ENCODE measurements at places on chromosomes 7 and 10.

GRCh38 chr10:101939008-101939648 is 95.5 kb upstream of the KCNIP2 start:
- DNase-seq, result no peak

DNA sequence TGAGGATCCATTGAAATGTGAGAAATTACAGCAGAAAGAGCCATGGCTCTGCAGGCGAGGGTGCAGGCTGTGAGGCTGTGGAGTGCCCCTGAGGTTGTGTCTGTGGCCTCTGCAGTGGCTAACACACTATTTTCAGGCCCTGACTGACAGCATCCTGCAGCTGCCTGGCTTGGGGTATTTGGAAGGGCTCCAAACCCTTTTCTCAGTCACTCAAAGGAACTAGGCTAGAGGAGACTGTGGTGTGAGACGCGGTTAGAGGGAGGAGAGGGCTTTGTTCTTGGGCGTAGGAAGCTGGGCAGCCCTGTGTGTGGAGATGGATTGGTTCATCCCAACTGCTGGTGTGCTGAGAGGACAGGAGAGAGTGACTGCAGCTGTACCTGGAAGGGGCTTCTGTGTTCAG is 134.9 kb downstream of the RAMP3 start:
- DNase-seq, result no peak

- DNase-seq, result no peak
Measured at GRCh38 chr10:50824782-50825181, 60.6 kb downstream of the A1CF start.

DNA sequence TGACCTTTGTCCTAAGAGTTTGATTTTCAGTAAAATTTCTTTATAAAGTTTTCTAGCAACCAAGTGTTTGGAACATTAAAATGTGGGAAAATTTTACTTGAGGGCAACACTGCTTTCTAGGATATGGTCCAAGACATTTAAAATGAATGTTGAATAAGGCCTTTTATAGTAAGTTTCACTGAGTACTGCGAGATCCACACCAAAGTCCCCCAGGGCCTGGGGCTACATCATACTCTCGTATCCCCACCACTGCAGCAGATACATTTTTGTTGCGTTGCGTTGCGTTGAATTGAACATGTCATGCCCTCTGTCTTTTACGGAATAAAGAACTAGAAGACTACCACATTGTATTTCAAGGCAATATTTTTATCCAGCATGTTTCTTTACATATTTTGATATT is 44.5 kb downstream of the PRTFDC1 start:
- no peak for DNase-seq

DNA sequence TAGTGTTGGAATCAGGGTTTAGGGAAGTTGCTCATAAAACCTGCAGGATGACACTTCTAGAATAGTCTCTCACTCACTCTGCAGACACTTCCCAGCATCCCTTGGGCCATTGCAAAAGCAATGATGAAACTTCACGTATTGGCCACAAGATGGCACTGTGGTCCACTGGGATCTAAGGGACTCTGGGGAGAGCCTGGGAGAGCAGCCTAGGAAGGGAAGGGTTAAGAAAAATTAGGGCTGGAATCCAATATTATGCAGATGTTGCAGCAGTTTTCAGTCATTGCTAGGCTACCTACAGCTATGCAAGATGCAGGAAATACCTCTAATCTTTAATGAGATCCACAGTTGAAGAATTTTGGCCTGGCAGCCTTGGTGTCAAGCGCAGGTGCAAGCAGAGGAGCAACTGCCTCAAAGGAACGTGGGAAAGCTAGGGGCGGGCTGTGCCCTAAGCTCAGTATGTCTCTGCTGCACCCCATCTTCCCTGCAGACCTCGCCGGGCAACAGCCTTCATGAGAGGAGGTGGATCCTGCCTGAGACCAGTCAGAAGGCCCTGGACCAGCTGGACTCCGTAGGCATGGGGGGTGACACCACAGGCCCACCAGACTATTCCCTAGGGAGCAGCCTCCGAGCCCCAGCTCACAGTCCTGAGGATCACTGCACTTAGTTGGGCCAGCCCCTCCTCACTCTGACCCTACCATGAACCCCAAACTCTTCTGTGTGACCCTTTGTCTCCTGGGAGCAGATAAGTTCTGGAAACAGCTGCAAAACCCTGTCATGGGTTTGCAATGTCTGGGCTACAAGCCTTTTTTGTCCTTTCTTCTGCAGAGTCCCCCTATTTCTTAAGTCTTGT is 127.9 kb upstream of the PRSS58 start:
- peak; percentile 61 for DNase-seq

GRCh38 chr10:1128649-1129048 is 72.5 kb downstream of the WDR37 start:
- no peak for DNase-seq

- DNase-seq, result no peak
Measured at GRCh38 chr7:37323966-37324365, 124.7 kb downstream of the ELMO1 start.

DNA sequence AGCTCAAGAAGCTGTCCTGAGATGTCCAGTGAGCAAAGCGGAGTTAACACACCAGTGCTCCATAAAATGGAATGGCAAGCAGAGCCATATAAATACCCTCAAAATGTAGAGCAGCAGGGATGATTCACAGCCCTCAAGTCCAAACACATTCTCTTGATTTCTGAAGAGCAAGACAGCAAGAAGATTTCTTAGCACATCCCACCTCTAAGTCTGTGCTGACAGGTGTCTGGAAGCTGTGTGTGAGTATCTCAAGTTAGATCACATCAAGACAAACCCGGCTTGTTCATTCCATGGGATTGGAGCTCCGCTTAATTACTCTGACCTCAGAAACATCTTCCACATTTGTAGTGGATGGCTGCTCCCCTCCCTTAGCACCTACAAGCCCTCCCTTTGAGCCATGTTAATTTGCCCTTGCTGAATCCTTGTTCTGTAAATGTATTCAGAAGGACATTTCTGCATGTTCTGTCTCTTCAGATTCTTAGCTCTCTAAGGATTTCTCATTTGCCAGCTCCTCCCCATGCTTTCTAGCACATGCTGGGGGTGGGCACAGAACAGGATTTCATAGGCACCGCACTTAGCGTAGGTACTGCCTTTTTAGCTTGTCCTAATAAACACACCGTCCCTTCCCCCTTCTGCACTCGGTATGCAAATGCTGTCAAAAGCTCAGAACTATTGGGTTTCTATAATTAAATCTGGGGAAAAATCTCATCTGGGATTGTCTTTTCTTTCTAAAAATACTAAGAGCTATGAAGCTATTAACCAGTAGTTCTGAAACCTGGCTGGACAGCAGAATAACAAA is 112.7 kb downstream of the CPXM2 start:
- DNase-seq, result no peak

DNA sequence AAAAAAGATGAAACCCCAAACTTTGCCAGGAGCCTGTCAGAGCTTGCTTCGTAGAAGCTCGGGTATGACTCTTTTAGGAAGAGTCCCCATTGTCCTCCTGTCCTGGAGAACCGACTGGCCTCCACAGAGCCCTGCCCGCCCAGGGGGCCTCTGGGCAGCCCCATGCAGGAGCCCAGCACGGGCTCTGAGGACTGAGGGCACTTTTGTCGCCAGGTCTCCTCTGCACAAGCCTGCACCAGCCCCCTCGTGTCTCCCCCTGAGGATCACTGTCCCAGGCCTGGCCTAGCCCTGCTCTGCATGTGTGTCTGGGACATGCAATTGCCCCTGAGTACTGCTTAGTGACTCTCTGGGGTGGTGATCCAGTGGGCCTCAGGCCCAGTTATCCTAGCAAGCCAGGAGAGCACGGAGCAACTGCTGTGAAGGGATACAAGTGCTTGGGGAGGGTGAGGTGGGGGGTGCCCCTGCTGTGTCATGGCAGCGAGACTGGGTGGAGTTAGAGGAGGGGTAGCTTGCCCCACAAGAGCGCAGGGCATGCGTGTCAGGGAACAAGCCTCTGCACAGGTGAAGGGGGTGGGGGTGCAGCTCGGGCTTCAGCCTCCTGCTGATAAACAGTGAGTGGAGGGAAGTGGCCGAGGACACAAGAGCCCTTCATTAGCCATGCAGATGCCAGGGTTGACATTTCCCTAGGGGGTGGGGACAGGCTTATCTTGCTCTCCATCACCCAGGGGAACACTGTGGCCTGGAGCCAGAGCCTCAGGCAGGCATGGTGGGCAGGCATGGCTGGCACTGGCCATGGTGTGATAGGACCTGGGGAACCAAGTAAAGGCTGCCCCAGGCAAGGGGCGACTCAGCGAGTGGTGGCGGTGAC is 143.4 kb downstream of the C10orf105 start:
- no peak for DNase-seq

GRCh38 chr10:110007161-110007700 is 553 bp upstream of the ADD3 start:
- no peak for DNase-seq

GRCh38 chr7:123120286-123120685 is 79.5 kb downstream of the SLC13A1 start:
- no peak for DNase-seq

GRCh38 chr7:22357311-22358175 is 589 bp upstream of the RAPGEF5 start:
- no peak for DNase-seq

DNA sequence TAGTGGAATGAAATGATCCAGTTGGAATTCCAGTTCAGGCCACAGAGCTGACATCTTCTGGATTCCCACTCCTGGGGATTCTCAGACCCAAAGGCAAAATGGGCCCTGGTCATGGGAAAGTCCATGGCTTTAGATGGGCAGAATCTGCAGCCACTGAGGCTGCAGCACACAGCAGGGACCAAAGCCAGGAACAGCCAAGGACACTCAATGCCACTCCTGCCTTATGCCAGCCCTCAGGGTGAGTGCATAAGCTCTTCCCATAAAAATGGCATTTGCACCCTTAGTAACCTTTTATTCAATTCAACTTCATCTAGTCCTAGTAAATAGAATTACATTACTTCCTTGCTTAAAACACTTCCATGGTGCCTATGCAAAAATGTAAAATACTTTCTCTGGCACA is 274.4 kb downstream of the KCNMA1 start:
- no peak for DNase-seq

GRCh38 chr7:139995017-139995915 is 67.5 kb downstream of the PARP12 start:
- DNase-seq, result no peak

GRCh38 chr7:11331128-11332102 is 357.7 kb downstream of the PHF14 start:
- DNase-seq, result no peak
